ENCODE measurements at places on chromosomes 6 and 20.

GRCh38 chr6:91082311-91082832 lies 495.5 kb upstream of the MAP3K7 start:
- DNase-seq: peak; percentile 35

DNA sequence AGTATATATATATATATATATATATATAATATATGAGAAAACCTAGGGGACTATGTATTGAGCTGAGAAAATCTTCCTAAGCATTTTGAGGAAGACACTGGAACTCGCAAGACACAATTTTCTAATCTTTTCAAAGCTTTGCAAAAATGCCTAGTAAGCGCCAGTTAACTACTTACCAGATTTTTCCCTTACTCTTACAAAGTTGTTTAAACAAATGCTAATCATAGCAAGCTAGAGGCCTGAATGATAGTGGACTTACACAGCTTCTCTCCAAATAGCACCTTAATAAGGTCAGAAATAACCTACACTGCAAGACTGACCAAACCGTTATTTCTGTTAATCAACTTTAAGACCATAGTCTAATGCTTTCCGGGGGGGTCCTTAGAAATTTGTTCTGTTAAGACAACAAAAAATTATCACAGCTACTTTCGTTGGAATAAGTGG lies 56.1 kb upstream of the HFE start:
- no peak for DNase-seq

- no peak for DNase-seq
Observed at GRCh38 chr6:126123226-126123625, 136.9 kb downstream of the TRMT11 start.

DNA sequence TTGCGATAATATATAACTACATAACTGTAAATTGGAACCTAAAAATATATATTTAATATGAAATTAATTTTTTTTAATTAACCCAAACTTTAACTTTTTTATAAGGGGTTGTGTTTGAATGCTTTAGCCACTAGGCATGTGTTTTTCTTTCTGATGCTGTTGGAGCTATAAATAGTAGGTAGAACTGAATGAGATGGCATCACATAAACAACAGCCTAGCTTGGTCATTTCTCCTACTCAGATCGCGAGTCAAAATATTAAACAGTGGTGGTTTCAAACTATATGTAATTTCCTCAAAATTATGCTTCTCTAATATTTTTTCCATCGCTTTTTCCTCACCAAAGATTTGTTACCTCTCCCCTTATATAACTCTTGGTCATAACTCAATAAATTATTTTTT lies 243.2 kb downstream of the ARID1B start:
- DNase-seq: no peak

DNA sequence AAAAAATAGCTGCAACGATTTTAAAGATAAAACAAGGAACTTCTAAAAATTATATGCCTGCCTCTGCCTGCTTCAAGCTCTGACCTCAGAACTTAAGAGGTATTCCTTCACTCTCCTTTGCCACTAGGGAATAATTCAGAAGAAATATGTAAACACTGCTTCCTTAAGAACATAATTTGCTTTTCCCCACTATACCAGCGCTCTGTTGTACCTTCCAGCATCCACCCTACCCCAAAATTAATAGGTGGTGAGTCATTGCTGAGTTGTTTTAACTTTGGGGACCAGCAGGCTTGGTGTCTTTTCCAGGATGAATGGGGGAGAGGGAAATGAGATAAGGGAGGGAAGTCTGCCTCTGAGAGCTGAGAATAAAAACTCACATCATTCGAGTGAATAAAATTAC lies 107.7 kb upstream of the ATXN1 start:
- no peak for DNase-seq

DNA sequence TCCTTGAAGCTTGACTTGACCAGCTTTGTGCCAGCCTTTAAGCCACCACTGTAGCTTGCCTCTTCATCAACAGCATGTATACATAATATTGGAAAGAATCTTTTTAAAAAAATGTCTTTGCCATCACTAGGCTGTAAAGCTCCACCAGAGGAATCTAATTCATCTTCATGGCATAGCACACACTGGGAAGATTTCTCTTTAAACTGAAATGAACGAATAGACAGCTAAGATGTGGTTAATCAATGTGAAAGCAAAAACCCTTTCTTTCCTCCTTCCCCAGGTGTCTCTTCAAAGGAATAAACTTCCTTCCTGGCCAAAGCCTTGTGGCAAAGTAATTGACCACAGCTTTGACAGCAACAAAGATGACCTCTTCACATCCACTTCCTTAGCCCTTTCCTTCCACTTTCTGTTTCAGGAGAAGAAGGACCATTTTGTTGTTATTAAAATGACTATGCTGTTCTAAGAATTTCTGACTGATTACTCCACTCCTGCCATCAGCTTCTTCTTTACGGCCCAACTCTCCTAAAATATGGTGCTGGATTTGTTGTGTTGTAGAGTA lies 428.7 kb upstream of the SOX4 start:
- no peak for DNase-seq

DNA sequence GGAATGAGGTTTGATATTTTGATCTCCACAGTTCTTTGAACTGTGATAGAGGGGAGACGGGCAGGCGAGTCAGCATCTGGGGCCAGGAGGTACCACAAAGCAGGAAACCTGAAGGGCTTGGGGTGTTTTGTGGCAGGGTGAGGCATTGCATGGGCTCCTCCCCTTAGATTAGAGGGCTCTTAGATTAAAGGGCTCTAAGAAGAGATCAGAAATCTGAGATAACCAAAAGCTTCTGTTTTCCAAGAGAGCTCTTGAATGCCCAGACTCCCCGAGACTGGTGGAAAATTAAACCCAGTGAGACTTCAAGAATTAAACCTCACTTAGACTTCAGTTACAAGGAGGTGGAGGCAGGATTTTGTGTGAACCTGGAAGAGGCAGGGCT lies 2.4 kb upstream of the GPX5 start:
- DNase-seq: peak; percentile 32

DNA sequence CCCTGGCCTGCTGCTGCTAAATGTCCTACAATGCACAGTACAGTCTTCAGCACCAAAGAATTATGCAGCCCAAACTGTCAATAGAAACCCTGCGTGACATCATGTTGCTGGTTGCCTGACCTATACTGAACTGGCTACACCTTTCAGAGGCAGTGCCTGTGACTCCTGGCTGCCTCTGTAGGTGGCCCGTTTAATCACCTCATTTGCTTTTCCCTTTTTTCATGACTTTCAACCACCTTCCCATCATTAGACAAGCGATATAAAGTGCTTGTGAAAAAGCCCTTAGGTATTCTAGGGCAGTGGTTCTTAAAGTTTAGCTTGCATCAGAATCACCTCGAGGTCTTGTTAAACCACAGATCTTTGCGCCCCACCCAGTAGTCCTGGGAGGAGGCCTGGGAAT lies 33.0 kb upstream of the RIPOR2 start:
- DNase-seq: no peak

DNA sequence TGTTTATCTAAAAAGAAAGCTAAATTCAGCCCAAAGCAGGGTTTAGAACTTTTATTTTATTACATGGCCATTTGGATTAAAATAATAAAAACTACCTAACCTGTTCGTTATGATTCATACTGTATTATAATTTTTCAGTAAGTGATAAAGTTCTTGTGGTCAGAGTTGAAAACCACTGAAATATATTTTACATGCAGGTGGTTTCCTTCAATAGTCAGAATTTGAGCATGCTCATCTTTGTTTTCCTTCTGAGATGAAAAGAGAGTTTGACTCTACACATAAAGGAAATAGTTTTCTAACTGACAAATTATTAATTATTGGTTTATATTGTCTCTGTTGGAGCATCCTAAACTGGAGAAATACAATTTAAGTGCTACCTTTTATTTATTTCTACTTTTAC lies 114.0 kb upstream of the FKBP1C start:
- DNase-seq: no peak

GRCh38 chr20:10314198-10314597 lies 95.6 kb downstream of the SNAP25 start:
- peak; percentile 13 for DNase-seq

DNA sequence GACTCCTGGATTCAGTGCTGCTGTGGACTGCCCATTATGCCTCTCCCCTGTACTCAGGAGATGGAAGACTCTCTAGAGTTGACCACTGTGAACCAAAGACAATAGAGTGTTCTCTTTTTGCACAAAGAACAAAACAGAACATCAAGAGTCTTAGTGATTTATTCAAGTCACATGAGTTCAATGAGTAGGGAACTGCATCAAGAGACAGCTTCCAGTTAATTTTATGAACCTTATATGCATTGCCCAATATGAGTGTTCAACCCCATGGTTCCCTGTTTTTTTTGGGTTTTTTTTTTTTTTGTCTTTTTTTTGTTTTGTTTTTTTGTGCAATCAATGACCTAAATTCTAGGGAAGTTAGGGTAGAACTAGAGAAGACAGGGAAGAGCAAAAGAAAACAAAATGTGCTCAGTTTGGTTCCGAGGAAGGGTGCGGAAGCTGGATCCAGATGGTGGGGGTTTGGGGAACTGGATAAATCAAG lies 224.3 kb downstream of the MAFB start:
- no peak for DNase-seq

DNA sequence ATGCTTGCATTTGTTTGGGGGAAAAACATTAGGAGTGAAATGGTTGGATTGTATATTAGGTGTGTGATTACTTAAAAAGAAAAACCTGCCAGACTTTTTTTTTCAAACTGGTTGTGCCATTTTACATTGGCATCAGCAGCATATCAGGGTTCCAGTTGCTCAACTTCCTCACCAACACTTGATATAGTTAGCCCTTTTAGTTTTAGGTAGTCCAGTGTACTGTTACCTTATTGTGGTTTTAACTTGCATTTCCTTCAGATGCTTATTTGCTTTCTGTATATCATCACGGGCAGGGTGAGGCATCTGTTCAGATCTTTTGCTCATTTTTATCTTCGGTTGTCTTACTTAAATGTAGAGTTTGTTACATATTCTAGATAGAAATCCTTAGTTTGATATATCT lies 5.2 kb downstream of the XRN2 start:
- no peak for DNase-seq

DNA sequence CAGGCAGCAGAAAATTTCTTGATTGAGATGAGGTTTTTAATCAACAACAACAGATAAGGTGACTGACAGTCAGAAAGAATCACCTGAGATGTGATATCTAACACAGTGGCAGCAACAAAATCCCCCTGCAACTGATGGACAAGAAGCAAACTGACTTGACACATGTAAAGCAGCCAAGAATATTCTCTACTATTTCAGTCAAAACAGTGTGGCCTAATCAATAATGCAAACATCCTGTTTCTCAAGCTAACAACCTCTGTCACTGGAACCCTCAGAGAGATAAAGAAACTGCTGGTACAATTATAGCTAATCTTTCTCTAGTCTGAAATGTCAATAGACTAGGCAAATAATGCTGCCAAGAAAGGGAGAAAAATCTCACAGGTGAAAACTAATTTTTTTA lies 4.6 kb upstream of the CGA start:
- no peak for DNase-seq

GRCh38 chr6:126804332-126805064 lies 314.0 kb upstream of the RSPO3 start:
- DNase-seq: peak; percentile 59

DNA sequence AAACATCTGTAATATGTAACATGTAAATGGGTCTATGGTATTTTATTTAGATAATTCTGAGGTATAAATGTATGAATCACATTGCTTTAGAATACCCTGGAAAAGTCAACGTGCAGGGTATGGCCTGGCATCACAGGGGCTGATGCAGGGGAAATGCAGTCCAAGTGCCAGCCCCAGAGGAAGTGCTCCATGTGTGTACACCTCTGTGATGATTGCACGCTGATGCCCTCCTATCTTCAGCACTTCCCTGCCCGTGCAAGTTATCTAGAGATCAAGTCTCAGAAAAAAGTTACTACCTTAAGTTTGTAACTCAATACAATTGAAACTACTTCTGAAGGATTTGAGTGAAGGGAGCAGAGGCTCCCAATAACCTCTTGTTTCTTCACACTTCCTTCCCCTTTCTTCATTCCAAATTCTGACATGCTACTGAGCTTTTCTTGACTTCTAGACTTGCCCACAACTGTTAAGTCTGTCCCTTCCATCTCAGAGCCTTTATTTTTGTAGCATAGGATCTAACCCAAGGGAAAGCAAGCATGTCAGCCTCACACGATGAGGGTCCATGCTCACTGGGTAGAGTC lies 2.2 kb downstream of the SMLR1 start:
- no peak for DNase-seq

- peak; percentile 85 for DNase-seq
Observed at GRCh38 chr6:168088161-168089053, 9.4 kb upstream of the FRMD1 start.

GRCh38 chr6:91659891-91660290 lies 1073.0 kb upstream of the MAP3K7 start:
- DNase-seq: no peak

GRCh38 chr20:51566594-51566993 lies 24.1 kb upstream of the NFATC2 start:
- no peak for DNase-seq

- DNase-seq: peak; percentile 19
Observed at GRCh38 chr6:143037470-143037869, 23.2 kb upstream of the AIG1 start.

DNA sequence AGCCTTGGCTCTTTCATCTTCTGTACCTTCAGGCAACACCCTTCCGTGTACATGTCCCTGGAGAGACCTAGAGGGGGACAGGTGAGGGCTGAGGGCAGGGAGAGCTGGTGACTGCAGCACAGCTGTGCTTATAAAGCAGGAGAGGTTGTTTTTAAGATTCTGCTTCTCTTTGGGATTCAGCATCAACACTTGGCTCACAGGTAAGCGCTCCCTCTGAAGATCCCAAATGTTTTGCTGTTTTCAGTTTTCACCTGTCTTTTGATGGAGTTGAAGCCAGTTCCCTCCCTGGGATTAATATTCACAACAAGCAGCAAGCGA lies 19.4 kb upstream of the TRAF3IP2 start:
- DNase-seq: no peak

DNA sequence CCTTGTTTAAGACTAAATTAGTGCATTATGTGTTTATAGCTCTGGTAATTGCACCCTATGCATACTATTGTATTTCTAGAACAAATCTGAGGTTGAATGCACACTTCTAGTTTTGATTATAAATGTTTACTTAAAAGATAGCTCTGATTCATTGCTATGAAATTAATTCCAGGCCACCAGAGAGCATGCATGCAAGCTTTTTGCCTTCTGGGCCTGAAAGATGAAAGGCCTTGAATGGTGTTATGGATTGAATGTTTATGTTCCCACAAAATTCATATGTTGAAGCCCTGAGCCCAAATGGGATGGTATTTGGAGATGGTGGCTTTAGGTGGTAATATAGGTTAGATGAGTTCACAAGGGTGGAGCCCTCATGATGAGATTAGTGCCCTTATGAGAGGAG lies 695.0 kb upstream of the MAP3K7 start:
- DNase-seq: no peak

DNA sequence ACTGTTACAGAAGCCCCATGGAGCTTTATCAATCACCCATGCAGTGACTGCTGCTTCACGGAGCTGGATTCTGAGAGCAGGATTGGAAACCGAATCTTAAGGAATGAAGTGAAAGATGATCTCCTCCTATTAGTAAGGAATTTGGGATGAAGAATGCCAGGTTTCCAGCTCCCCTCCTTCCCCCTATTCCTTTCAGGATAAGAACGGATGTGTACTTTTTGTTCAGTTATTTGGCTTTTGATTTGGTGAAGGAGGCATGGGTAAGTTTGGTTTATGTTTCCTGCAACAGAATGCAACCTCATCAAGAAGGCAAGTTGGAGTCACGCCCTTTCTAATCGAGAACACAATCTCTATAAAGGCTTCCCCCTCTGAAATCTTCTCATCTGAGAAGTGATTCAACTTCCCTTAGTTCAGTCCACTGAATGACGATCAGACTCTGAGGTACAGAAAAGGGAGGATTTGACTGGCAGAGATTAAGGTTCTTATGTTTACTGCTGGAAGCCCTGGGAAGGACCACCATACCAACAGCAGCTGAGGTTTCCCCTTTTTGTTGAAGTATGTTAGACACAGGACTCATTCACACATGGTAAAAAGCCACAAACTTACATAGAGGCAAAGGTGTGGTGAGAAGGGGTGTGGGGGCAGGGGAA lies 5.5 kb downstream of the ELMO2 start:
- DNase-seq: peak; percentile 28
